Spinal cord (tissue), 10 donors: ENCODE measurements at places on chromosomes 12 and 14. TPM values are rescaled to one million over a fixed set of nuclear protein-coding genes. Genes with fewer than 3 reads are reported as not detected.

The GPR65 gene
- polyA plus RNA-seq = 0.65 TPM

The WNT1 gene
- polyA plus RNA-seq = 2.9 TPM

The GLIPR1 gene
- polyA plus RNA-seq = 12.4 TPM

The ASB2 gene
- 2.1 TPM for polyA plus RNA-seq

The SLC25A21 gene
- 2.2 TPM for polyA plus RNA-seq

The ALKBH2 gene
- polyA plus RNA-seq = 30.1 TPM

The SERPINA10 gene
- 0.26 TPM for polyA plus RNA-seq

The GPR84 gene
- polyA plus RNA-seq = 0.79 TPM

The ANKS1B gene
- 117 TPM for polyA plus RNA-seq

The PPP4R3A gene
- 72.5 TPM for polyA plus RNA-seq

The KRT6C gene
- polyA plus RNA-seq = not detected

The INSM2 gene
- 0.44 TPM for polyA plus RNA-seq

The SP1 gene
- 32.6 TPM for polyA plus RNA-seq

The DLGAP5 gene
- polyA plus RNA-seq = 8.7 TPM

The BCL2L14 gene
- 1.0 TPM for polyA plus RNA-seq

The CBLN3 gene
- 1.7 TPM for polyA plus RNA-seq

The TAC3 gene
- polyA plus RNA-seq = 6.8 TPM

The RFLNA gene
- 16.7 TPM for polyA plus RNA-seq

The ARHGEF25 gene
- polyA plus RNA-seq = 61.9 TPM

The SERPINA6 gene
- not detected for polyA plus RNA-seq

The GAS2L3 gene
- 25.5 TPM for polyA plus RNA-seq

The FAM181A gene
- polyA plus RNA-seq = 11.8 TPM

The RND1 gene
- 41.7 TPM for polyA plus RNA-seq

The KLHL33 gene
- polyA plus RNA-seq = 0.72 TPM

The ZDHHC17 gene
- 60.7 TPM for polyA plus RNA-seq

The CD163L1 gene
- polyA plus RNA-seq = 1.7 TPM

The DYNC1H1 gene
- polyA plus RNA-seq = 568 TPM

The RERG gene
- polyA plus RNA-seq = 9.5 TPM

The YLPM1 gene
- 99.2 TPM for polyA plus RNA-seq

The TBK1 gene
- polyA plus RNA-seq = 22.3 TPM

The PTCSC3 gene
- polyA plus RNA-seq = not detected

The RABGGTA gene
- polyA plus RNA-seq = 31.8 TPM

The MYF5 gene
- polyA plus RNA-seq = not detected

The KDM5A gene
- 25.9 TPM for polyA plus RNA-seq

The DBX2 gene
- polyA plus RNA-seq = 15.6 TPM

The JAG2 gene
- polyA plus RNA-seq = 39.7 TPM

The RNASE4 gene
- polyA plus RNA-seq = 0.48 TPM

The ENO2 gene
- 640 TPM for polyA plus RNA-seq
